Activated CD8-positive, alpha-beta memory T cell treated with anti-CD3 and anti-CD28 coated beads for 1 hour (primary cell): ENCODE measurements at places on chromosomes 2 and 18.

DNA sequence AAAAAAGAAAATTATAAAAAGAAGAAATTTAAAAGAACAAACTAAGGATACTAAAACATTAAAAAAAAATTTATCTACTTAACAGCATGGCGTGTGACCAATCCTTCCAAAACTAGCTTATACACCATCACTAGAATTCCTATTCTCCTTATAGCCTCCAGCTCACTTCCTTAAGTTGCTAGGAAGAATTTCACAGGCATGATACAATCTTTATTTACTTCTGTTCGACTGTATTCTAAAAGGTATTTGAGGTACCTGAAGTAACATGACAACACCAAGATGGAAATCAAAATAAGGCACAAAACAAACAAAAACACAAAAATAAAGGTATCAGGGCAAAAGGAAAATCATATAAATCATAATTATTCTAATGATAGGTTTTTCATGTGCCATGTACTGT lies 360.7 kb downstream of the FIGN start:
- DNase-seq: no peak

- no peak for DNase-seq
Measured at GRCh38 chr2:64727013-64727767, 73.5 kb upstream of the SERTAD2 start.

DNA sequence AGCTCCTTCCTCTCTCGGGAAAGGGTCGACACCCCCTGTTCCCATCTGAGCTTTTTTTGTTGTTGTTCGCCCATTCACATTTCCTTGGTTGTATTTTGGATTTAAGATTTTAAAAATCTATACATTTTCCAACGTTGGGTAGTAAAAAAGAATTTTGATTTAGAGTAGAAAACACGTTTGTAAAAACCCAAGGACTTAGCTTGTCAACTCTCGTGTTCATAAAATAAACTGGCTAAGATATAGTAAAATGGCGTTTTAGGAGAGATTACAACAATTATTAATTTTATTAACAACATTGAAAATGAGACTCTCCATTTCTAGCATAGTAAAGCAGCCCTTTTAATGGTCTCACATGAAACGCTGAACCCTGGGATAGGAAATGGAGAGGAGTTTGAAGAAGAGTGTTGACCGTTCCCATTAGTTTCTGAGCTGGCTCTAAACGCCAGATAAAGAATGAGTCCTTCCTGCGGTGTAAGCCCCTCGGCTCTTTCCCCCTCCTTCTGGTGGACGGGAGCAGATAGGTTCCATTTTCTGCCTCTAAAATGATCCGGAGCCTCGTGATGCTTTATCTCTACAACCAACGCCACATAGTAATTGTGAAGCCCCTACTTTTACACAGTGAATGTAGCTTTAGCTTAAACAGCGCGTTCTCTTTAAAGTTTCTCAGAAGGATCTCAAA lies 24.0 kb upstream of the ZNF516 start:
- no peak for DNase-seq

GRCh38 chr2:144572977-144573376 lies 53.1 kb upstream of the ZEB2 start:
- DNase-seq: no peak

- DNase-seq: no peak
Measured at GRCh38 chr18:70600225-70600925, 311.5 kb downstream of the SOCS6 start.

- DNase-seq: no peak
Measured at GRCh38 chr2:202237787-202238233, 587 bp downstream of the SUMO1 start.

GRCh38 chr2:44731505-44731904 lies 210.0 kb upstream of the SIX3 start:
- DNase-seq: no peak

DNA sequence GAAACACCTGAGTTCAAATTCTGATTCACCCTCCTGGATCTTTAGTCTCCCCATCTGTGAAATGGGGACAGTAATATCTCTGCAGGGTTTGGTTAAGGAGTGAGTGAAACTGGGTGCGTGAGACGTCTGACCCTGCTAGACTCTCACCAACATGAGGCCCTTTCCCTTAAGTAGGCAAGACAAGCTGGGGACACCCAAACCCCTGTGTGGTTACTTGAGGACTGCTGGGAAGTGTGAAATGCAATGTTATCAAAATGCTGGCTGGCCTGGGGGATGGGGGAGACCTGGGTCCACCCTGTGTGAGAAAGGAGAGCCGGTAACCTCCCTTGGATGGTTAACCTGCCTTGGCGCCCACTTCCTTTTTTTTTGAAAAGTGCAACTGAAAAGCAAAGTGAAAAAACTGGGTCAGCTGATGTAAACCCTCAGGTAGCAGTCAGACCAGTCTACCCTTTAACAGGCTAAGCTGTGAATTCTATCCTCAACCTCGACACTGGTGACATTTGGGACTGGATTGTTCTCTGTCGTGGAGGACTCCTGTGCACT lies 82.3 kb downstream of the INPP5D start:
- DNase-seq: no peak

- no peak for DNase-seq
Measured at GRCh38 chr2:241461693-241462677, 46.4 kb downstream of the STK25 start.

GRCh38 chr2:41924024-41924423 lies 123.8 kb upstream of the PKDCC start:
- DNase-seq: no peak

DNA sequence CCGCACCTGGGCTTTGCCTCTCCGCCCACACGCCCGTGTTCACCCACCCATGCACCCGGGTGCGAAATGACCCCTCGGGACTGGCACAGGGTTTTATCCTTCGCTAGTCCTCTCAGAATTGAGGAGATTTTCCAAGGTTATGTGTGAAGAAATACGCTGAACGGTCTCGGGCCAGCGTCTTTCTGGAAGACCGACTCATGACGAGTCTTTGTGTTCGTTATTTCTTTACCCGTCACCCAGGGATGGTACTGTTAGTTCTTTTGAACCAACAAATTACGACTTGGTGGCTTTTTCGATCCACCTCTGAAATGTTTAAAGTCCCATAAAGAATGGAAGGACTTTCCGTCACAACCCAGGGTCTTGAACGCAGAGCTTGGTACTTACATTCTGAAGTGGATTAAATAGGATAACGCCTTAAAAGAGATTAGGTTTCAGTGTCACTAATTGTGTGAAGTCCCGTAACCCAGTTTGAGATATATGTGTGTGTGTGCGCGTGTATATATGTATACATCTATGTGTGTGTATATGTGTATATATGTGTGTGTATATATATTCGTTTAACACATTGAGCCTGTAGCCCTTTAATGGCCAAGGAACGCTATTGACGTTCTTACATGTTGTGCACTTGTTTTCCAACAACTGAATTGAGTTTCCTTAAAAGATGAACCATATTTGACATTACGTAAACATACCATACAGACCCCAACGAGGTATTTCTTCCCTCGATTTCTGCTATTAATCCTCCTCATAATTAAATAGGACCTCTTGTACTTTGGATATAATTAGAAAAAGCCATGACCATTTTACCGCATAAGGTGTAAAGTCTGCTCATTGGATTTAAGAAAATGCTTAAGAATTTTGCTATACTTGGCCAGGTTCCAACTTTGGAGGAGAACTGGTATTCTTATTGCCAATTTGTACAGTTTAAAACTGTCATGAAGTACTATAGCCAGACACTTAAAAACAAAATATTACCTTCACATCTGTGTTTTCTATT lies 889 bp downstream of the ZC3H15 start:
- no peak for DNase-seq

- DNase-seq: no peak
Measured at GRCh38 chr2:206456078-206456754, 12.9 kb downstream of the ADAM23 start.

DNA sequence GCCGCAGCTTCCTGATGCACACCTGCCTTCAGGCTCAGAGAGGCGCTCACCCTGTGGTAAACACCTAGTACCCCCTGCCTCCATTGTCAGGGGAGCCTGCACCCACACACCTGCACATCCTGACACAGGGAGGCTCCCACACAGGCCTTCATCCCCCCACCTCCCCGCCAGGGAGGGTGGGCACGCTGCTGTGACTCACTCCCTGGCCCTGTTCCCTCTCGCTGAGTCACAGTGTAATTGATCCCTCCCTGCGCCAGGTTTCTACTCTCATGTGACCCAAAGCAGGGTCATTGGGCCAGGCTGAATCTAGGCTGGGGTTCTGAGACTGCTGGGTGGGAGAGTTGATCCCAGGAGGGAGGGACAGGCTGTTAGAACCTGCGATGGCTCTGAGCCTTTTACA lies 8.5 kb upstream of the CELF4 start:
- no peak for DNase-seq

- DNase-seq: no peak
Measured at GRCh38 chr2:28437149-28437835, 44.6 kb downstream of the FOSL2 start.

GRCh38 chr2:230899287-230899686 lies 25.8 kb downstream of the GPR55 start:
- DNase-seq: no peak

DNA sequence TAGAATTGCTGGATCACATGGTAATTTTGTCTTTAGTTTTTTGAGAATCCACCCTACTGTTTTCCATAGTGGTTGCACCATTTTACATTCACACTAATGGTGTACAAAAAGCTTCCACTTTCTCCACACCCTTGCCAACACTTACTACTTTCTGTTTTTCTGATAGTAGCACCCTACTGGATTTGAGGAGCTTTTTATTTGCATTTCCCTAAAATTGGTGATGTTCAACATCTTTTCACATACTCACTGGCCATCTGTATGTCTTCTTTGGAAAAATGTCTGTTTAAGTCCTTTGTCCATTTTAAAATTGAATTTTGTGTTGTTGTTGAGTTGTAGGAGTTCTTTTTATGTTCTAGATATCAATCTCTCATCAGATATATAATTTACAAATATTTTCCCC lies 3.5 kb downstream of the POLR1A start:
- DNase-seq: no peak

DNA sequence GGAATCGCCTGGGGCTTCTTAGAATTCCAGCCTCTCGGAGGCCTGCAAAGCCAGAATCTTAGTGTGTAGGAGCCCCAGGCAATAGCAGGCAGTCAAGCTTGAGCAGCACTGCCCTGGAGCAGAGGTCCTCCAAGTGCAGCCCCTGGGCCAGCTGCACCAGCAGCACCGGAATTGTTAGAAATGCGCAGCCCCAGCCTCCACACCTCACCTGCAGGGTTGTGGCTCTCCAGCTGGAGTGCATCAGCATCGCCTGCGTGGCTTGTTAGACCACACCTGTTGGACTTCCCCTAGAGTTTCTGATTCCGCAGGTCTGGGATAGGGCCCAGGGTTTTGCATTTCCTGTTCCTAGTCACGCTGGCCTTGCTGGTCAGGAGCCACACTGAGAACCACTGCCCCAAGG lies 100.3 kb downstream of the ASAP2 start:
- DNase-seq: no peak

- DNase-seq: no peak
Measured at GRCh38 chr2:151845884-151846283, 17.7 kb upstream of the ARL5A start.

- DNase-seq: no peak
Measured at GRCh38 chr18:44946529-44947113, 265.9 kb downstream of the SETBP1 start.

DNA sequence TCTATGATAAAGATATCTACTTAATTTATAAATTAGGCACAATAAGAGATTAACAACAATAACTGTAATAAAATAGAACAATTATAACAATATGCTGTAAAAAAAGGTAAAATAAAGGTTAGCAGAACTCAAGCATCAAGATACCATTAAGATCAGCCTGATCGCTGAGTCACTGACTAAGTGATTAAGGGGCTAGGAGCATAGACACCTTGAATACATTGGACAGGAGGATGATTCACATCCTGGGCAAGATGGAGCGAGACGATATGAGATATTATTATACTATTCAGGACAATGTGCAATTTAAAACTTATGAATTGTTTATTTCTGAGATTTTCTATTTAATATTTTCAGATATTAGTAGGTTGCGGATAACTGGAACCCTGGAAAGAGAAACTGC lies 1277.8 kb upstream of the ZEB2 start:
- DNase-seq: no peak

- no peak for DNase-seq
Measured at GRCh38 chr18:54830866-54831265, 2.6 kb downstream of the RAB27B start.
